ENCODE measurements at places on chromosomes 16 and 17.
A peak's percentile ranks its signal among the peaks of the same experiment; 100 is the strongest.

- DNase-seq = no peak
These were observed 11.7 kb upstream of the ST6GALNAC2 start for GRCh38 chr17:76597156-76598003.

DNA sequence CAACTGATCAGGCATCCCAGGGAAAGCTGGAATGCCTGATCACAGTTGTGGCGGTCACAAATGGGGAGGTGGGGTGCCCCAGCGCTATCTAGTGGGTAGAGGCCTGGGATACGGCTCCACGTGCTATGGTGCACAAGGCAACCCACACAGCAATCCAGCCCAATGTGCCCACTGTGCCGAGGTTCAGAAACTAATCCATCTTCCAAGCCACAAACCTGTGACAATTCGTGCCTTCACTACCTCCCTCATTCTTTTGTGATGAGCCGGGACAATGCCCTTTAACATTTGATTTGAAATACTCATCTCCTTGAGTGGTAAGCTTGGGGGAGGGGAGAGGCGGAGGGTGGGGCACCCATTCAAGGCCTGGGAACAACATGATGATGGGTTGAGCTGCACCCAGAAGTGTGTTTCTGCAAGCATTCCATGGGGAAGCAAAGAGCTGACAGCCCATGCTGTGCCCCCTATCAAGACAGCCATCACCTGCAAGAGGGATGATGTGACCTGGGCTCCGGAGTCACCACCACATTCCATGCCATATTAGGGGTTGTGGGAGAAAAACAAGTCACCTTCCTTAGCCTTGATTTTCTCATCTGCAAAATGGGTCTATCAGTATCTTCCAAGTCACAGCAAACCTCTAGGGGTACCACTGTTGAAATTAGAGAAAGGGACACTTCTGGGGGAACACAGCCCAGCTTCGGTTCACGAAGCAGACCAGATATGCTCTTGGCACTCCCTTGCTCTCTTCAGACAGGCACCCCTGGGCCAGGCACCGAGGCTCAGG, 3.7 kb downstream of the ELOB start:
- no peak for DNase-seq

- no peak for DNase-seq
These were observed 6.2 kb upstream of the ABCA8 start for GRCh38 chr17:68961214-68961882.

GRCh38 chr17:58329810-58330537, 1.4 kb upstream of the TSPOAP1 start:
- DNase-seq = peak; percentile 70

GRCh38 chr17:40551879-40552768, 13.1 kb downstream of the CCR7 start:
- no peak for DNase-seq

DNA sequence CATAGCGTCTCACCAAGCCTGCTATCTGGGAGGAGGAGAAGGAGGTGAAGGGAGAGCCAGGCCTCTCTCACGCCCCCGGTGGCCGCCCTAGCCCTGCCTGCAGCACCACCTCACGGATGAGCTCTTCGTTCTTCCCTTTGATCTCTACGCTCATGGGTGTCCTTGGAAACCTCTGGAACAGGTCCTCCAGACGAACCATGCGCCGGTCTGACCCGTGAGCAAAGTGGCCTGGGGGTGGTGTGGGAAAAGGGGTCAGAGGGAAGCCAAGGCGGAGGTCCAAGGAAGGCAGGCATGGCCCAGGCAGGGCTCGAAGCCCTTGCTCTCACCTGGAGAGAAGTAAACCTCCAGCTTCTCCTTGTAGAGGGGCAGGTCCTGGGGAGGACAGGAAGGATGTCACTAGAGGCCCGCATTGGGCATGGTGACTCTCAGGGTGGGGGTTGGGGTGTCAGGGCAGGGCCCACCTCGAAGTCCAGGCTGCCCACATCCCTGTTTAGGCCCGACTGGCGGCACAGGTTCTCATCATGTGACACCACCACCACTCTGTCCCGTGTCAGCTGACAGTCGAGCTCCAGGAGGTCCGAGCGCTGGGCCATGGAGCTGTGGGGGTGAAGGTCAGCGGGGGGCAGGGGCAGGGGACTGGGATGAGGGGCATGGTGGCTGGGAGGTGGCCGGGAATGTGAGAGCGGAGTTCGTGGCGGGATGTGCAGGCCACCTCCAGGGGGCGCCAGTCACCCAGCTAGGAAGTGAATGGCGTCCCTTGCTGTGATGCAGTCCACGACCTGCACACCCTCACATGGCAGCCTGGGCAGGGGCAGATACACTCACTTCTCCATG, 923 bp downstream of the GDPD3 start:
- DNase-seq = peak; percentile 62

DNA sequence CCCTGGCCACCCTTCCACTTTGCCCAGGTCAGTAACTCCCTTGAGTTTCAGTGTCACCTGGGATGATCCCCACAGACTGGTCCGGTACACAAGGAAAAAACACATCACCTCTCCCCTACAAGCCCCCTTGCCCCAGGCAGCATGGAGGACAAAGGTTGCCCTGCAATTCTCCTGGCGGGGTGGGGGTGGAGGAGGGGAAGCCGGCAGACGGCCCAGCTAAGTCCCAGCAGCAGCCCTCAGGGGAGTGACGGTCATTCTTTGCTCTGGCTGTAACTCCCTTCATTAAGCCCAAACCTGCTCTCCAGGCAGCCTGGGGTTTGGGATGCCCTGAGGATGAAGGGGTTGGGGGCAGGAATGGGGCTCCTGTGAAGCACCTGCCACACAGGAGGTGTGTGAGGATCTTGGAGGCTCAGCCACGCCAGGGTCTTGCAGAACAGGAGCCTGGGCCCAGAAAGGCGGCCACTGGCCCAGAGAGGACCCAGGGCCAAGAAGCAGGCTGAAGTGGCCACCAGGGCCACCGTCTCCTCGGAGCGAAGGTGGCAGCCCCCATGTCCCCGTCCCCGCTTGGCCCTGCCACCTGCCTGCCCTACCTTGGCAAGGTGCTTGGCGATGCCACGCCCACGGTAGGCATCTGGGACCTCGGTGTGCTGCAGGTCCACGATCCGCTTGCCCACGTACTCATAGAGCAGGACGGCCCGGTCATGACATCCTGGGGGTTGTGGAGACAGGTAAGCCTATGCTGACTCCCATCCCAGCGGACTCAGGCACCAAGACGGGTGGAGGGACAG, 9.5 kb downstream of the NATD1 start:
- DNase-seq = no peak

GRCh38 chr17:29677824-29678223, 55.1 kb upstream of the CORO6 start:
- no peak for DNase-seq

DNA sequence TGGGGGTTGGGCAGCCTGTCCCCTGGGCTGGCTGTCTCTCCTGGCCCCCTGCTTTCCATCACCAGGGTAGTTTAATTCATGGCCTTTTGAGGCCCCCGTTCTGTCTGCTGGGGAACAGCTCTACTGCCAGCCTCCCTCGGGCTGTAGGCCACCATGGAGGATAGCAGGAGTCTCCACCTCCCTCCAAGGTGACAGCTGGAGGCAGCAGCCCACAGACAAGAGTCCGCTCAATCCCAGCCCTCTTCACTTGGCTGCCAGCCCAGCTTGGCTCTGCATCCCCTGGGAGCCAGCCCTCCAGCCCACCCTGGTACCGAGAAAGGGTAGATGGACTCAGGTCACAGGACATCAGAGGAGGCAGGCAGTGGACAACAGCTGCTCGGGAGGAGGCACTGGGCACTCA, 194.6 kb upstream of the SDK2 start:
- DNase-seq = no peak

DNA sequence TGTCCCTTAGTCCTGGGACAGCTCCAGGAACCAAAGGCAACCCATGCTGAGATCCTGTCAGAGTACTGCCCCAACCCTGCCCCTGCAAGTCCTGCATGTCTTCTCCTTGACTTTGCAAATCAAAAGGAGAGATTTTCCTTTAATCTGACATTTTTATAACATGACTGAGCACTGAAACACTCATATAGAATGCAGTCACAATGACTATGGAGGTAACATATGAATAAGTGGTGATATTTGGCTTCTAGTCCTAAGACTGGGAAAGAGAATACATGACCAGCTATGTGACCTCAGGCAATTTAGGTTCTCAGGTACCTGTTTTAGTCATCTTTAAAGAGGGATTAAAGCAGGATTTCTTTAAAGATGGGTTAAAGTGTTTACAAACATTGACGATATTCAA, 941.6 kb upstream of the CDH8 start:
- DNase-seq = no peak

- DNase-seq = peak; percentile 83
These were observed 3.4 kb downstream of the NOD2 start for GRCh38 chr16:50696575-50697420.

DNA sequence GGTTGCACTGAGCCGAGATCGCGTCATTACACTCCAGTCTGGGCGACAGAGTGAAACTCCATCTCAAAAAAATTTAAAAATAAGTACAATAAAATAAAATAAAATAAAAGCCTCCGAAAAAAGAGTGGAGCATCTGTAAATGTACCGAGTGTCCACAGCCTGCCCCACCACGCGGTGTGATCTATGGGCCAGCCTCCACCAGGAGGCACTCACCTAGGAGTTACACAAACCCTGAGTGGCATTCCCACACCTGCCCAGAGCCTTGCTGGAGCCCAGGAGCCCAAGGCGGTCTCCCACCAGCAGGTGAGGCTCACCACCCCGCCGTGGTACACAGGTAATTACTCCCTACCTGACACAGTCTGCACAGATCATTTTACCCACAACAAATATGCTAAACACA, 183.2 kb downstream of the ZNF423 start:
- no peak for DNase-seq

DNA sequence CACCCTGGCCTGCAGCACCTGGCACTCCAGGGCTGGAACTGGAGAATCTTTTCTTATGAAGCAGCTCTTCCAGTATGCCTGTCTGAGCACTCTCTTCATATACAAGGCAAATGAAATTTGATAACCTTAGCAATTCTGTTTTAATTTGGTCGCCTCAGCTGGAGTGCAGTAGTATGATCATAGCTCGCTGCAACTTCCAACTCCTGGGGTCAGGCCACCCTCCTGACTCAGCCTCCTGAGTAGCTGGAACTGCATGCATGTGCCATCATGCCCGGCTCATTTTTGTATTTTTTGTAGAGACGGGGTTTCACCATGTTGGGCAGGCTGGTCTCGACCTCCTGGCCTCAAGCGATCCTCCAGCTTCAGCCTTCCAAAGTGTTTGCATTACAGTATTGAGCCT, 140.8 kb upstream of the CHMP6 start:
- DNase-seq = no peak

DNA sequence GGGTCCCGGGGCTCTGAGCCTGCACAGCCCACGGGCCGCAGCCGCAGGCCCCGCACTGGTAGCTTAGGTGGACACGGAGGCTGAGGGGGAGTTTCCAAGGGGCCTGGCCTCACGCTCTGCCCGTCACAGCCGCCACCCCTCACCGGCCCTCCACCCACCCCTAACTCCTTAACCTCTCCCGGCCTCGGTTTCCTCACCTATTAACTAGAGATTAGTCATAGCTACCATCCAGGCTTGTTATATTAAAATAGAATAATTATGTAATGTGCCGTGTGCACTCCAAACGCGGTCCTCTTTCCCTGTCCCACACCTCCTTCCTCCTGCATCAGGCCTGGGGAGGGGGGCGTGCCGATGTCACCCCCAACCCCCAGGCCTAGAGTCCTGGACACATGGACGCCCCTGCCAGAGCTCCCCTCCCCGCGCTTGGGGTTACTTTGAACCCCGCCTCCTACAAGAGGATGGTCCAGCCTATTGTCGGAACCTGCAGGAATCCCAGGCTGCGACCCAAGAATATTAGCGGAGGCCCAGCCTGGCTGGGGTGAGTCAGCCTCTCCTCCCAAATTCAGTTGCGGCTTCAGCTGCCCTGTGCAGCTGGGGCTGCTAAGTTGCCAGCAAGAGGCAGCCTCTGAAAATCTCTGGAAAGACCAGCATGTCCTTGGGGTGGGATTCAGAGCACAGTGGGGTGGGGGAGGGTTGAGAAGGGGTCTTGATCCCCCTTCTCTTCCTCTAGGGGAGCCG, 17.3 kb downstream of the SOCS3 start:
- no peak for DNase-seq

DNA sequence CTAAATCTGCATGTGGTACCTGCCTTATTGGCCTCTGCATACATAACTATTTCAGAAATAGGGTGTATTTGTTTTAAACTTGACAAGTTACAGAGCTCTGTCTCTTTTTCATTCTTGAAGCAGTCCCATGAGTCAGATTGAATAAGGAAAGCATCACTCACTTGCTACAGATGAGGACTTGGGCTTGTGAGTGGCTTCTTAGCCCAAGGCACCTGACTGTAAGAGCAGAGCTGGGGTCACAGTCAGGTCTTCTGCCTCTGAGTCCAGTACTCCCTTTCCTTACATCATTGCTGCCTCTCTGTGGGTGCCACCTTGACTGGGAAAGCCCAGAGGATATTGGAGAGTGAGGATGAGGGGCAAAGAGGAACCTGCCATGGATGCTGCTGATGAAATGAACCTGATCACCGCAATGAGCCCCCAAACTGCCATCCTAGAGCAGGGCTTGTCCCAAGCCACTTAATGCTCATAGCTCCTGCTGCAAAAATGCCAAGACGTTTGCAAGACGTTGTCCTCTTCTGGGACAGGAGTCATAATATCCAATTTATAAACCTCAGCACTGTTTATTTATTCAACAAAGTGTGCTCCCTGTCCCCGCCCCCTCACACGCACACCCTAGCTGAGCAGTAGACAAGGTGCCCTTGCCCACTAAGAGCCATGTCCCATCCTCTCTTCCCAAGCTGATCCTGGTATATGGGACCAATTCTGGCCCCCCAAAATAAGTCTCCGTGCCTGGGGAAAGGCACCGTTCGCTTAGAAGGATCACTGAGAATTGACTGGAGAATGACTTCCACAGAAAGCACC, 74.1 kb downstream of the CCDC182 start:
- no peak for DNase-seq

DNA sequence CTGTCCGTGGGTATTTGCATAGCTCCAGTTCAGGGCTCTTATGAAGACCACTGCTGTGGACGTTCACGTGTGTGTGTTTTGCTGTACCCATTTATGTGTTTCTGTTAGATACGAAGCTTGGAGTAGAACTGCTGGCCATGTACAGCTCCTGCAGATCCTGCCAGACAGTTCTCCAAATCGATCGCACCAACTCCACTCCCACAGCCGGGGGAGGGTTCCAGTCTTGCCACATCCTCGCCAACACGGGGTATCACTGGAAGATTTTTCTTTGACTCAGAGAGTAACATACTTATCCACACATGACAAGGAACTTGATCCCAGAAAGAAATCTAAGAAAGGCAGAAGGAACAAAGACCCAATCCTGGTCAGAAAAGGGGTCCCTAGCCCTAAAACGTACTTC, 37.4 kb downstream of the TMEM186 start:
- DNase-seq = no peak

DNA sequence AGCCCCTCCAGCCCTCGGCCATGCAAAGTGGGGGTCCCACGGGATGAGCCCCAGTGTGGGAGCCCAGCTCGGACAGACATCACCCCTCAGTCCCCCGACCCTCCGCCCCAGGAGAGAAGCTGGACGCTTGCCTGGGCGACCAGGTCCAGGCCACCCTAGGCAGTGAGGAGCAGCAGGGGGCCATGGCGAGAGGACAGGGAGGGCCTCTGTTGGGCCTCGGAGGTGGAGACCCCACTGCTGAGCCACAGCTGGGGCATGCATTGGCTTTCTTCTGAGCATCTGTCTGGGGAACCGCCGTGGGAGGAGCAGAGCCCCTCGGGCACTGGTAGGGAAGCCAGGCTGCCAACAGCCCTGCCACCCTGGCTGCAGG, 13.0 kb downstream of the ACTG1 start:
- DNase-seq = no peak

Measured in CD4-positive, alpha-beta T cell treated with Interleukin-10 for 1 hour (primary cell).